ENCODE measurements at places on chromosomes 7 and 10.

DNA sequence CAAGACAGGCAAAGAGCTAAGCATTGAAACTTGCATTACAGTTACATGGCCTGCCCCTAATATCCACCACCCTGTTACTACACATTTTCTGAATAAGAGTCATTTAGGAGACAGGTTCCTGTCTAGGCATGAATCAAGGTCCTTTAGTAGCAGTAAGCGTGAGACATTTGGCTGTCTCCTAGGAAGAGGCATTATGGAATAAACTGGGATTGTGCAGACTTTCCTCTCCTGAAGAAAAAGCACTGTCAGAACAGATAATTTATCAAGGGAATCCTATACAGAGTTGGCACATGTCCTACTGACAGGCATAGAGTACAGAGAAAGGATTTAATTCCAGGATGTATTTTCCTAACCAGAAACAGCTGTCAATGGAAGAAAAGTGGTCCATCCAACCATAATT is 111.9 kb downstream of the INHBA start:
- no peak for DNase-seq

GRCh38 chr10:22310928-22311327 is 5.3 kb upstream of the COMMD3 start:
- DNase-seq: no peak

- no peak for DNase-seq
These were observed 1.6 kb upstream of the PON2 start for GRCh38 chr7:95436407-95436806.

- DNase-seq: no peak
These were observed 21.4 kb upstream of the RSBN1L start for GRCh38 chr7:77674878-77675277.

DNA sequence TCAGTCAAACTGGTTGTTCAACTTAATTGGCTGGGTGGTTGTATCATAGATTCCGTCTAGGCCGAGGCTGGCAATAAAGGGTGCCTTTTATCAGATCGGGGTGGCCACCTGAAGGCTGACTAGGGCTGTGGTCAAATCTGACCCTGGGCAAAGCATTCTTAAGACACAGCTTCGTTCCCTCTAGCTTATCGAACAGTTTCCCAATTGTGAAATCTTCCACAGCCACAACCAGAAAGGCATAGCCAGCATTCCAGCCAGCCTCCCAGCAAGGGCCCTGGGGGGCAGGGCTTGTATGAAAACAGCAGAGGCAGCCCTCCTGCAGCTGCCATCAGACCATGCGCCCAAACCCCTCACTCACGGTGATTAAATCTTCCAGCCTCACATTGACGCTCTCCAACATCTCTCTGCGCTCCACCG is 42.5 kb upstream of the TMEM213 start:
- no peak for DNase-seq

DNA sequence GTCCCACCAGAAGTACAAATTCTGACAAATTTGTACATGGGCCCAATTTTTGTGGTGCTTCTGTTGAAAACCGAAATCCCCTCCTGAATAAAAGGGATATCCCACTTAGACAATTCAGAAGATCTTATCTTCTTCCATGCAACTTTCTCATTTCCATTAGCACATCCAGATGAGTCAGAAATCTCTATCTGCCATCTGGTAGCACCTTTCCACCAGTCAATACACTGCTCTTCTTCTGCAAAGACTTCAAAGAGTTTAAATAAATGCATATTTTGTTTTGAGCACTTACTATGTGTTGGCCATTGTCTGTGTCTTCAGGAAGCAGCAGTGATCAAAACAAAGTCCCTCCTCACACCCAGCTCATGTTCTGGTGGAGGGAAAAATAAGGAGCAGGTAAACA is 12.7 kb upstream of the KLF6 start:
- DNase-seq: no peak

DNA sequence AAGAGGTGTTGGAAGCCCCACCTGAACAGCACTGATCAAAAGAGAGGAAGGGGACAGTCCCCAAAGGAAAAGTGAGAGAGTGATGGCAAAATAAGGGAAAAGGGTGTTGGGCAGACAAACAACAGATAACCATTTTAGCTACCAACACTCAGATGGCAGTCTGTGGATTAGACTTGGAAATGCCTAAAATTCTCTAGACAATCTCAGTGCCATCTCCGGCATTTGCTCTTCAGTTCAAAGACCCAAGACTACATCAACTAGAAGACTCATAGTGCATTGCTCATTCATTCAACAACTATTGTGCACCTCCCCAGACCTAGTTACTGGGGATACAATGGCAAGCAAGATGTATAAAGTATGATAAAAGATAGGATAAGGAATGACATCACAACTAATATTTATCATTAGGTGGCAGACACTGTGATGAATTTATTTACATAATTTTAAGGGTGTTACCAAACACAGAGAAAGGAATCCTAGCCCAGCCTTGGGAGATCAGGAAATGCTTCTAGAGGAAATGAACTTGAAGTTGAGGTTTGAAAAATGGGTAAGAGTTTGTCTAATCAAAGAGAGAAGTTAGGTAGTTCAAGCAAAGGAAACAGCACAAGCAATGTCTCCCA is 109.3 kb upstream of the ARID5B start:
- DNase-seq: no peak

- DNase-seq: no peak
These were observed 997 bp upstream of the LDB1 start for GRCh38 chr10:102120991-102121738.

- no peak for DNase-seq
These were observed 176.3 kb downstream of the RPS24 start for GRCh38 chr10:78209970-78210369.

DNA sequence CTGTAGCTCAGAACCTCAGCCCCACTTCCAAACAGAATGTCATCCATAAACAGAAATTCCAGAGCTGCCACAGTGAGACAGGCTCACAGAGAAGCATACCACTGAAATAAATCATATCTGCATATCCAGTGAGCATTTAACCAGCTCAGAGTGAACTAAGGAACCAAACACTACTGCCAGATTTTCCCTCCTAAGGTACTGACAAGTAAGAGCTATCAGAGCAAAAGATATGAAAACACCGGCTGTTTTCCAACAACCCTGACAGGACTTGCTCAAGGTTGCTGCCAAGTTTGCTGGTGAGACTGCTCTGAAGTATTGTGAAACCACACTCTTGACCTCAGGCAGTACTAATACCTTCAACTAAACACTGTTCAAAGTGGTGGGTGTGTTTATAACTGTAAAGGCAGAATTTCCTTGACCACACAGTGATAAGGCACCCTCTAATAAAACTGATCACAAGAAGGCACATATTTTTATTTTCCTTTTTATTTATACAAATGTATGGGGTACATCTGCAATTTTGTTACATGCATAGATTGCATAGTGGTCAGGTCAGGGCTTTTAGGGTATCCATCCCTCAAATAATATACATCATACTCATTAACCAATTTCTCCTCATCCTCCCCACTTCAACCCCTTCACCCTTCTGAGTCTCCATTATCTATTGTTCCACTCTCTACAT is 18.3 kb downstream of the SGMS1 start:
- no peak for DNase-seq

DNA sequence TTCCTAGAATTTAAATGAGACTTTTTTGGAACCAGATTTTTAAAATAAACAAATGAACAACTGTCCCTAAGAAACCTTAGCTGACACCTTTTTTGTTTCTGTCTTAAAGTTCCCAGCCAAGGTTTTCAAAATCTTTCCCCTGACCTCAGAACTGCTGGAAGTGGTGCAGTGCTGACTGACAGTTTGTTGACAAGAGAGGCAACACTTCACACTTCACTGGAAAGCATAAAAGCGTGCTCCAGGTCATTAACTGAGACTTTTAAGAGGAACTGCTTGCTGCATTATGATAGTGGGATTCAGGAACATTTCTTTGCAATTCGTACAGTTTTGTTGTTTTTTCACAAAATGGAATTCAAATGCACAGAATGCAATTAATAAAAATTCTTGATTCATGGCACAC is 36.2 kb downstream of the SYPL1 start:
- no peak for DNase-seq

DNA sequence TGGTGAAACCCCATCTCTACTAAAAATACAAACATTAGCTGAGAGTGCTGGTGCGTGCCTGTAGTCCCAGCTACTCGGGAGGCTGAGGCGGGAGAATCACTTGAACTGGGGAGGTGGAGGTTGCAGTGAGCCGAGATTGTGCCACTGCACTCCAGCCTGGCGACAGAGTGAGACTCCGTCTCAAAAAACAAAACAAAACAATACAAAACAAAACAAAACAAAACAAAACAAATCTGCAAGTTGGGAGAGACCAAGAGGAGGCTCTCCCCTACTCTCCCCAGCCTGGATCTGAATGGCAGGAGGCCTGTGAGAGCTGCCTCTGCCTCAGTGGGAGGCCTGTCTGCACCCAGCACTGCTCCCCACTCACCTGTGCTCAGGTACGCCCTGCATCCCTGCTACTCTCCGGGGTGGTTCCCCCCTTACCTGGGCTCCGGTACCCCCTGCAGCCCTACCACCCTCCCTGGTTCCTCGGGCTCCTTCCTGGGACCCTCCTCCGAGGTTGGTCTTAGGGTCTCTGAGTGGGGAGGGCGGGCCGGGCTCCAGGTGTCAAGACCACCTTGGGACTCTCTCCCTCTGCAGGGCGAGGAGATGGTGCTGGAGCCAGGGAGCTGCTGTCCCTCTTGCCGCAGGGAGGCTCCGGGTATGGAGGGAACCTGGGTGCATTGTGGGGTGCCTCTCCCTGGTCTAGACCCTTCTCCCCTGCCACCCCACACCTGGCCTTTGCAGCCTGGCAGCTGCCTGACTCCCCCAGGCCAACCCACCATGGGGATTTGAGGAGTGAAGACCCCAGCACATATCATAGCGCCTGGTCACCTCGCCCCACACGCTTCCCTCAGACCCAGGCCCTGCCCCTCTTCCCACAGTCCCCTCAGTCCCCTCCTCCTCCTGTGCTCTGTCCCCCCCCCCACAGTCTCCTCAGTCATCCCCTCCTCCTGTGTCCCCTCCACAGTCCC is 9.5 kb upstream of the ZNF862 start:
- DNase-seq: no peak

DNA sequence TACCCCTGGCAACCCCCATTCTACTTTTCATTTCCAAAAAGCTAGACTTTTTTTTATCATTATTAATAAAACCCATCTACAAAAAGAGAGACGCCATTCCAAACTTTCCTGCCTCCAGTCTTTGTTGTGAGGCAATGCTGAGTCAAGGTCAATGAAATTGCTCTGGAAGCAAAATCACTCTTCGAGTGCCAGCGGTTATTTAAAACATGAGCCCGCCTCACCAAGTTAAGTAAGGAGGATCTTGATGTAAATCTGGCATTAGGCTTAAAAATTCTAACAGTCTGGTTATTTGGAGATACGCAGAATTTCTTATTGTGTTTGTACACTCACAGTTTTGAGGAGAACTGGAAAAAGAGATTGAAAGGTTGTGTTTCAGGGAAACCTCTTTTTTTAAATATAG is 1196.3 kb downstream of the TYW1 start:
- no peak for DNase-seq

GRCh38 chr10:113920875-113921274 is 66.4 kb downstream of the NHLRC2 start:
- DNase-seq: no peak

DNA sequence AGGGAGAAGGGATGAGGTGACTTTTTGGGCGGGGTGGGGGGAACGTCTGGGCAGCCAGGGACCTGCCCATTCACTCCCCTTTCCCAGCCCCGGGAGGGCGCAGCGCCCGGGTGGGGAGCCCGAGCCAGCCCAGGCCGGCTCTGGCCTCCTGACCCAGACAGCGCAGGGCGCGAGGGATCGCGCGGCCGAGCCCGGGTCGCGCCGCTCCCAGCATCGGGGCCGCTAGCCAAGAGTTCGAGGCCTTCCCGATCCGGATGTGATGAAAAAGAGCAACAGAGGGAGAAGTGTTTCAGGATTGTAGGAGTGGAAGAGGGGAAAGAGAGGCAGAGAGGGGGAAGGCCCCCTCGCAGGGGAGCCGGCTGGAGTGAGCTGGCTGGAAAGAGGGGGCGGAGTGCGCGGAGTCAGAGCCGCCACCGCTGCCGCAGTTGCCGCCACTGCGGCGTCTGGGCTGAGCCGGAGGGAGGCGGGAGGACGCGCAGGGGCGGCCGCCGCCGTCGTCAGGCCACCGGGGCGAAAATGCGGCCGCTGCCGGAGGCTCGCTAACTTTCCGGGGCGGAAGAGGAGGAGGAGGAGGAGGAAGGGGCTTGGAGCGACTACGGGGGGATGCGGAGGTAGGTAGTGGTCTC is at the start of gene MDFIC:
MDFIC (plus strand) TSS at position 69 of the 626 bp plus-strand sequence. CDS start 940 bp downstream, outside the sequence.
- DNase-seq: no peak

- DNase-seq: no peak
These were observed 44.0 kb upstream of the HPSE2 start for GRCh38 chr10:99279626-99280111.

DNA sequence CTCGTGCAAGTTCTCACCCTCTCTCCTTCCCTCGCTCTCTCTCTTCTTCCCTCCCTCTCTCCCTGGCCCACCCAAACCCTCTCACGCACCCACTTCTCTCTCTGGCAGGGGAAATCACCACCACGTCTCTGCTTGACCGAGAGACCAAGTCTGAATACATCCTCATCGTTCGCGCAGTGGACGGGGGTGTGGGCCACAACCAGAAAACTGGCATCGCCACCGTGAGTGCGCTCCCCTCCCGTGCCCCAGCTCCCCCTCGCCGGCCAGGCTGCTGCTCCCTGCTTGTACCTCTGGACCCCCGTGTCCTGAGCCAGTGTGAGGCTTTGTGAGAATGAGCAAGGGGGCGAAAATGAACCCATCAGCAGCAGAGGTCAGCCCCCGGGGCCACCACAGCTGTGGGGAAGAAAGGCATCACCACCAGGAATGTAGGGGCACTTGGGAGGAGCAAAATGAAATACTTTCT is 25.5 kb downstream of the C10orf105 start:
- DNase-seq: no peak

DNA sequence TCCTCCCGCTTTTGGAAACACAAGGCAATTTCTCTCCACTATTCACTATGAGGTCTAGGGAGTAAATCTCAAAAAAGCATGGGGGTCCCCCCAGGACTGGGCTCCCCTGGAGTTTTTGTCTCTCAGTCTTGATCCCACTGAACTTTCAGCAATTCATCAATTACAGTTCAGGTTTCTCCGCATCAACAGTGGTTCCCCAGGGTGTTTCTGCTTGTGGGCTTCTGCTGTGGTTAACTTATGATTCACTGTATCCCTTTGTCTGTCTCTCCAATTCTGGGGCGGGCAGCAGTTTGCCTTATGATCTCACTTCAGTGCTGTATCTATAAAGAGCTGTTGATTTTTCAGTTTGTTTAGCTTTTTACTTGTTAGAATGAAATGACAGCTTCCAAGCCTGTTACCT is 142.6 kb upstream of the CDC14C start:
- no peak for DNase-seq

DNA sequence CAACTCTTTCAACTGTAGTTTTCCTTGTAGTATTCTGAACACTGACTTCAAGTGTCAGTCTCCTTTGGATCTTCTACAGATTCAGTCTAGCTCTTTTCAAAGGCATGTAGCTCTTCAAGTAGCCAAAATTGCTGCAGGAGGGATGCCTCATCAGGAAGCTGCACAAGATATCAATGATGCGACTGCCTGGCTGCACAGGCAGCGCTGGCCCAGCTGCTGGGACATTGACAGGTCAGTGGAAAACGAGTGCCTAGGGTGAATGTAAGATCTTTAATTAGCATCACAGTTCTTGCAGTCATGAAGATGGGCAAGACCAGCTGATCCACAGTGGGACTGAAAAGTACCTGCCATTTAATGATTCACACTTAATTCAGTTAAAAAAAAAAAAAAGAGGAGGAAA is 167.6 kb downstream of the ANK3 start:
- DNase-seq: no peak

- no peak for DNase-seq
These were observed 82.7 kb downstream of the FAM204A start for GRCh38 chr10:118259288-118259906.

Measured in GM19239 (cell line).